ENCODE measurements at places on chromosomes 7 and 10.

- no peak for DNase-seq
Measured at GRCh38 chr10:99375426-99375825, 46.3 kb downstream of the CNNM1 start.

DNA sequence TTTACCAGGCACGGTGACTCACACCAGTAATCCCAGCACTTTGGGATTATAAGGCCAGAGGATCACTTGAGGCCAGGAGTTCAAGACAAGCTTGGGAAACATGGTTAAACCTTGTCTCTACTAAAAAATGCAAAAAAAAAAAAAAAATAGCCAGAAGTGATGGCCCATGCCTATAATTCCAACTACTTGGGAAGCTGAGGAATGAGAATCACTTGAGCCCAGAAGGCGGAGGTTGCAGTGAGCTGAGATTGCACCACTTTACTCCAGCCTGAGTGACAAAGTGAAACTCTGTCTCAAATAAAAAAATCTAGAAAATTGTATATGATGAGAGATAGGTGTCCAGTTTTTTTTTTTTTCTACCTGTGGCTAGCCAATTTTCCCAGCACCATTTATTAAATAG, 578.2 kb downstream of the ANKRD7 start:
- no peak for DNase-seq

GRCh38 chr7:42661312-42661711, 250.6 kb downstream of the C7orf25 start:
- DNase-seq = no peak

DNA sequence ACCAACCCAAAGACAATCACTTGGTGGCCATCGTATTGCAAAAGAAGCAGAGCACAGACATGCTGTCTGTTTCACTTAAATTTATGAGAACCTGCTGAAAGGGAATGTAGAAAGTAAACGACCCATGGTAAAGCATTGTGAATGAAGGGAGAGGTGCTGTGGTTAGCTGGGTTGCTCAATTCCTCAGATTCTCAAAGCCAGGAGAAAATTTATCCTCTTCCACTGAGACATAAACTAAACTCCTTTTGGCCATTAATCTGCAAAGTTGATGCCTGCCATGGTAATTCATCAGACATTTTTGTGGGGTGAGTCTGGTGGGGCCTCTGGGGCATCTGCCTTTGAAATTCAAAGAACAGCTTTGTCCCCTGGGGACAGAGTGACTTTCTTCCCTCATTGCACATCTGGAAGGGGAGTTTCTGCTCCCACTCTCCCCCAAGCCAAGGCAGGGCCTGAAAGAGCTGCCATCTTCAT, 951.0 kb downstream of the LRMDA start:
- no peak for DNase-seq

DNA sequence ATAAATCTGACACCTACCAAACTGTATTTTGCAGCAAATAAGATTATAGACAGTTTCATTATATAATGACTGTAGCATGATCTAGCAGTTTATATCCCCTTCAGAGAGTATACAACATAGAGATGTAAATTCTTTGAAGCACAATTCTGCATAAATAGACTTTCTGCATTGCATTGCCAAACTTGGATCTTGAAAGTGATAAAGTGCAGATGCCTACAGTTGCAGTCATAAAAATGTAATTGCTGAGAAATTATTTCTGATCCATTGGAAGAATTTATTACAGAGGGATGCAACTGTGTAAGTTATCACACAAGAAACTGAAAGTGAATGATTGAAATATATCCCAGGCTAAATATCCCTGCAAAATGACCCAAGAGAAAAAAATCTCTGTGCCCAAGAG, 65.1 kb downstream of the CTNNA3 start:
- DNase-seq = no peak
